ENCODE measurements at places on chromosomes 12 and 14.
A peak's percentile ranks its signal among the peaks of the same experiment; 100 is the strongest.

DNA sequence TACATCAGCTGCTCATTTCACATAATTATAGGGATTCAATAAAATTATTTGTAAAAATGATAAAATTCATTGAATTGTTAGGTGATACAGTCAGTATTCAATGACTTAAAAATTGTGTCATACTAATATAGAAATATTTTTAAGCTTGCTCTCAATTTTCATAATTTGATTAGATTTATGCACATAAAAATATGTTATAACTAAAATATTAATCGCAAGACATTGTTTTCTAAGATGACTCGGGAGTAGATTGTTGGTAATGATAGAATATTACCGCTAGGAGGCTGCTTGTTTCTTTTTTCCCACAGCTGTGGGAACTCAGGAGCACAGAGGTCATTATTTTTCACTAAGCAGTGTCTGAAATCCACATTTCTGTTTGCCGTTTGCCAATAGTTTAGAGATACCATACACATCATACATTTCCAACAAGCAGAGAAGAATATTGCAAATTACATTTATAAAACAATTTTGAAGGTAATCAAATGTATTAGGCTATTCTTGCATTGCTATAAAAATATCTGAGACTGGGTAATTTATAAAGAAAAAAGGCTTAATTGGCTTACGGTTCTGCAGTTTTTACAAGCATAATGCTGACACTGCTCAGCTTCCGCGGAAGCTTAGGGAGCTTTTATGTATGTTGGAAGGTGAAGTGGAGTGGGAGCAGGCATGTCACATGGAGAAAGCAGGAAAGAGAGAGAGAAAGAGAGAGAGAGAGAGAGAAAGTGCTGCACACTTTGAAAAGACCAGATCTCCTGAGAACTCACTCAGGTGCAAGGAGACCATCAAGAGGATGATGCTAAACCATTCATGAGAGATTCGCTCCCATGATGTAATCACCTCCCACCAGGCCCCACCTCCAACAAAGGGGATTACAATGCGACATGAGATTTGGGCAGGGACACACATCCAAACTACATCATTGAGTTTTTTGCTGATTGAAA lies 9.2 kb downstream of the CD69 start:
- DNase-seq: no peak

- DNase-seq: no peak
These were observed 2.1 kb downstream of the KCNC2 start for GRCh38 chr12:75207338-75208083.

- no peak for DNase-seq
These were observed 2.5 kb downstream of the C14orf119 start for GRCh38 chr14:23097786-23098185.

- DNase-seq: no peak
These were observed 422.6 kb downstream of the MDGA2 start for GRCh38 chr14:47252802-47253201.

DNA sequence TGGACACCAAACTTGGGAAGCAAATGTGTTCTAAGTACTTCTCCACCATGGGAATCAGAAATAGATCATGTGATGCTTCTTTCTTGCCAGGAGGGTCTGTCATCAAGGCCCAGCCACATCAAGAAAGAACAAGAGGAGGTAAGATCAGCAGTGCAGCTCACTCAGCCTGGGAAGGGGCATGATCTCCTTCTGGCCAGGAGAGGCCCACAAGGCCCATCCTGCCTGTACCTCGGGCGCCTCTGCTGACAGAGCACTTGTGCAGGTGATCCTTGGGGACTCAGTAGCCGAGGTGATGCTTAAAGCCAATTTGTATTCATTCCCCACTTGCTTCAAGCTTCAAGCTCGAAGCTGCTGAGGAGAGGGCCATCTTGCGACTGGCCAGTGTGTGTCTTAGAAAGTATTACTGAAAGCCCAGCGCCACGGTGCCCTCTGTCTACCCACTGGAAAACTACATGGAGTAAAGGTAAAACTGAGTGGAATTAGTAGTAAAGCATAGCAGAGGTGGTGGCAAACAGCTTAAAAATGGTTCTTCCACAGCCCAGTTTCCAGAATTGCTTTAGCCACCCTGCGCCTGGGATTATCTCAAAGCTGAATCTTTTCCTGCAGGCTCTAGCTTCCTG lies 26.2 kb downstream of the RTRAF start:
- DNase-seq: no peak

DNA sequence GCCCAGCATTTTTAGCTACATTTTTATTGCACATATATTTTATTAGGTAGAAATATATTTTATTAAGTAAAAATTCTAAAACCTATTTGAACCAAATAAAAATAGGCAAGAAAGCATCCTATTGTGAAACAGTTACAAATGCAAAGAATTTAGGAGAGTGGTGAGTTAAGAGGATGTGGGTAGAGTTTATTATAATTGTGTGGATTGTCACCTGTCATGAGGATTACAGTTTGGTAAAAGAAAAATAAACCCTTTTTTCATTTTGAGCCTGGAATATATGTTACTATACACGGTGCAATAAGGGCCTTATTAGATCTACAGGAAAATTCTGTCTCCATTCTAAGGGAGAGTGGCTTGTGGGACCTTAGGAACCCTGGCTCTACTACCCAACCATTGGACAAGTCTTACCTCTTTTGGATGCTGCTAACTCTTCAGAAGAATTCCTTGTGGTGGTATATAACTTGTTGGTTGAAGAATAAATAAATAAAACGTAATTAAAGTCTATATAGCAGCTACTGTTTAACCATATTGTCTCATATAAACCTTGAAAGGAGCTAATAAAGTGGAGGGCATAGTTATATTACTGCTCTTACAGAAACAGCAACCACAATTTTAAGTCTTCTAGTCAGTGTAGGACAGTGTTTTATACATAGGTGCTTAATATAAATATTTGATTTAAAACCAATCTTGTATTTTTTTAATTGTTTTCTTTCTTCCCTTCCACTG lies 67.8 kb downstream of the FGD4 start:
- no peak for DNase-seq

GRCh38 chr12:68899251-68899771 lies 33.7 kb downstream of the CPM start:
- no peak for DNase-seq

- DNase-seq: no peak
These were observed 118.0 kb upstream of the TMEM260 start for GRCh38 chr14:56461276-56462275.

GRCh38 chr14:60723116-60723906 lies 840 bp downstream of the SIX4 start:
- DNase-seq: peak; percentile 80

GRCh38 chr14:34034447-34035176 lies 83.7 kb upstream of the EGLN3 start:
- no peak for DNase-seq

DNA sequence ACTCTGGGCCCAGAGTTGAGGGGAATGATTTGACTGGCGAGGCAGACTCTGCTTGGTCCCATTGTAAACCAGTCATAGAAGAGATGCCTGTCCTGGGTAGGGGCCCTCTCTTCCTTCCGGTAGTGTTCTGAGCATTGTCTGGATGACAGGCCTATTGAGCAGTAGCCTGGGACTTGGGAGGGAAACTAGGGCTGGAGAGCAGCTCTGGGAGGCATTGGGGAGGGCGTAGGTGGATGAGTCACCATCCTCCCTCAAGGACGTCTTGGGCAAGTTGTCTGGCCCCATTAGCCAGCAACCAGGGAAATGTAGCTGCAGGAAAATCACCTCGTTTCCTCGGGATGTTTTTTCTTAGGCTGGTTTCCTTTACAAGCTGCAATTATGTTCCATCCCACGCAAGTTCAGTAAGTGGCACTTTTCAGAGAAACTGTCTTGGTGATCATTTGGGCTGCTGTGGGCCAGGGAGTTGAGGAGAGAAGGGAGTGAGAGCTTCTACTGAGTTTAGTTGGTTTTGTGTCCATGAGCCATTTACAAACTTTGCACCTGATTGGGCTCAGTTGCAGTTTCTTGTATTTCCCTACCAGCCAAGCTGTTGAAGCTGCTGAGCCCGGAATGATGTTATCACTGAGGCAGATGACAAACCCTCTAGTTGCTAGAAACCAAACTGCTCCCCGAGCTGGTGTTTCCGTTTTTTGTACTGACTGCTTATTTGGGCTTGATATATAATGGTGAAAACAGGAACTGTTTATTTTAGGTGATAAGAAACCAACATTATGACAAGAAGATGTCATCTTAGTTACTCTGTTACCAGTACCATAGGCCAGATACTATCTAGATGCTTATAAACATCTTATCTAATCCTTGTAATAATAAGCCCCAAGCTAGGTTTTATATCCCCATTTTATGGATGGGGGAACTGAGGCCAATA lies 147.6 kb downstream of the CHST11 start:
- peak; percentile 56 for DNase-seq

- no peak for DNase-seq
These were observed at the start of gene TMEM229B for GRCh38 chr14:67487937-67488893. Gene TMEM229B, minus strand, starts transcription at chr14:67488721. Its CDS starts 14,798 bp downstream, at chr14:67473923.

DNA sequence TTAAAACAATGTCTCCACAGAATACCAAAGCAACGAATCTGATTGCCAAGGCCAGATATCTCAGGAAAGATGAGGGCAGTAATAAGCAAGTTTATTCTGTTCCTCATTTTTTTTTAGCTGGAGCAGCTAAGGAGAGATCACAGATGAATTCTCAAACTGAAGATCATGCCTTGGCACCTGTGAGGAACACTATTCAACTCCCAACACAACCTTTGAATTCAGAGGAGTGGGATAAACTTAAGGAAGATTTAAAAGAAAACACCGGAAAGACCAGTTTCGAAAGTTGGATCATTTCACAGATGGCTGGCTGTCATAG lies 994 bp downstream of the PRORP start:
- no peak for DNase-seq

DNA sequence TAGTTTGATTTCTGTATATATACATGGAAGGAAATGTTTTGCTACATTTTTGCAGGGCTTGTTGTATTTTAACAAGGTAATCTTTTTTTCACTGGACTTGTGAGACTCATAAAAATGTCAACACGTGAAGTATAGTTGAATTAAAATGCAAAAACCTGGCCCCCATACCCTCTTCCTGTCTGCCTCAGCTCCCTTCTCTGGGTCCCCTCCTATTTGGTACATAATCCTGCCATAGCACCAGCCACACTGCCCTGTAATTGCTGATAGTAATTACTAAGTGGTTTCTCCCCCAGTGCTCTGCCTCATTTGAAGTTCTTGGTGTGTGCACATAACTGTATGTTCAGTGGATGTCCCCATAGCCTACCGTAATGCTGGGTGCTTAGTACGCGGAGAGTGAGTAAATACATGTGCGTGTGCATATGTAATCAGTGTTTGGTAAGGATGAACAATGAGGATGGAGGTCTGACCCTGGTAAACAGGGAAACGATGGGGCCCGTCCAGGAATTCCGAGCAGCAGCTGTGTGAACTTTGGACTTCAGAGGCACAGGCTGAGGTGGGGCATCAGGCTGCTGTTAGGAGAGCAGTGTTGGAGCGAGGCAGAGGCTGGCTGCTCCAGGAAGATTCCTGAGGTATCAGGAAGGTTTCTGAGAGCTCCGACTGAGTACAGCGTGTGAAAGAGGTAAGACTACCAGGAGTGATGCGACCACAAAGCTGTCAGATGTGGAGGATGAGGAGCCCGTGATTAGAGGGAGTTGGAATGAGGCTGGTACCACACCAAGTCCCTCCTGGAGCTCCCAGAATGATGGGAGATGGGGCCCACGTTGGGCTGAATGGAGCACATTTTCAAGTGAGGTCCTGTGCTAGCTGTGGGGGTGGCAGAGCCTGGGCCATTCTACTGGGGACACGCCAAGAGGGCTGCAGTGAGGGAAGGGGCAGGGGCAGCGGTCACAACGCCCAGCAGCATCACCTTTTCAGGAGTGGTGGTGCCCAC lies 106.8 kb downstream of the PELI2 start:
- no peak for DNase-seq

- no peak for DNase-seq
These were observed 47.6 kb upstream of the ZFP36L1 start for GRCh38 chr14:68840454-68840853.

GRCh38 chr14:23439107-23439835 lies 3.8 kb upstream of the MYH7 start:
- no peak for DNase-seq

DNA sequence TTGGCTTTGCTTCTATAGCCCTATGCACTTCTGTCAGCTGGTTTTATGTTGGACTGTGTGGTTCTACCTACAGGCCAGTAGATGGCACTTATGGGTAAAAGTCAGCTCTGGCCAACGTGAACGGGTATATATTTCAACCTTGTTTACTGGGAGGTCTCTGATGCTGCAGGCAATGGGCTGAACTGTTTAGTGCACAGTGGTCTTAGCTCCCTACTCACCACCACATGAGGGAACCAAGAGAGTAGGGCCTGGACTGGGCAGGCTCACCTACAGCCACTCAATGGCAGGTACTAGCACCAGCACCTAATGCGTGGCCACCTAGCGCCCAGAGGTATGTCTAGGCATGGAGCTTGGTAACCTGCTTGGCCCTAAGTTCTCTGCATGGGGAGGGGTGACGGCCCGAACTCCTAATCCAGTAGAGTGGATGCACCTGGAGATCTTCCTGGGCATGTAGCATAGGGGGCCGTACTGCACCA lies 481.8 kb downstream of the TMEM117 start:
- DNase-seq: no peak

DNA sequence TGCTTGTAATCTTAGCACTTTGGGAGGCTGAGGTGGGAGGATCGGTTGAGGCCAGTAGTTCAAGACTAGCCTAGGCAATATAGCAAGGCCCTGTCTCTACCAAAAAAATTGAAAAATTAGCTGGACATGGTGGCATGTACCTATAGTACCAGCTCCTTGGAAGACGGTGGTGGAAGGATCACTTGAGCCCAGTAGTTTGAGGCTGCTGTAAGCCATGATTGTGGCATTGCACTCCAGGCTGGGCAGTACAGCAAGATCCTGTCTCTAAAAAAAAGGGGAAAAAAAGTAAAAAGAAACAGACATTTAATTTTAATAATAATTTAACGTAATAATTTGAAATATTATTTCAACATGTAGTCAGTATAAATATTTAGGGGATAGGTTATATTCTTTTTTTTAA lies 16.1 kb downstream of the MON2 start:
- DNase-seq: no peak

GRCh38 chr12:92747151-92747550 lies 44.4 kb downstream of the PLEKHG7 start:
- DNase-seq: no peak

DNA sequence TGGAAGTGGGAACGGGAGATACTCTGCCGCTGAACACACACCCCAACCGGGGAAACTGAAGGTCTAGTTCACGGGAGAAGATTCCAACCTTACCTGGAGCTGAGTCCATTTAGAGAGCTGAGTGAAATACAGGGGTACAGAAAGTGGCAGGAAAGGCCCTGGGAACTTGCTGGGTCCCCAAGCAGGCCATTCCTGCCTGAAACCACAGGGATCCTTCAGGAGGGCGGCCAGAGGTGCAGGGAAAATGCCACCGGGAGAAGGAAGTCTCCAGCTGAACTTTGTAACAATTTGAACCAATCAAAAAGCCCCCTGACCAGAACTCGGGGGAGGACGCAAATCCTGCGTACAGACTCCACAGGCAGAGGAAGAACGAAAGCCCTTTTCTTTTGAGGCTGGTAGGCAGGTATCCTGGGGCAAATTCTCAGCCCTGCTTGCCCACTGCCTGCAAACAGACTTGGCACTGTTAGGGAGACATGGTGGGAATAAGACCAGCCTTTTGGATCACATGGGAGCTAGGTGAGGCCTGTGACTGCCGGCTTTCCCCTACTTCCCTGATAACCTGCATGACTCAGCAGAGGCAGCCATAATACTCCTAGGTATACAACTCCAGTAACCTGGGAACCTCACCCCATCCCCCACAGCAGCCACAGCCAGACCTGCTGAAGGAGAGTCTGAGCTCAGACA lies 170.9 kb downstream of the SEC23A start:
- no peak for DNase-seq

GRCh38 chr12:104137001-104137901 lies 759 bp downstream of the NFYB start:
- DNase-seq: peak; percentile 70
